ENCODE measurements at places on chromosomes 16 and 17. TPM values are rescaled to one million over a fixed set of nuclear protein-coding genes. Genes with fewer than 3 reads are reported as not detected.

Gene CDC27
- 45.9 TPM for total RNA-seq

Gene ITGAE
- total RNA-seq, result 40.5 TPM

Gene MVP
- 133 TPM for total RNA-seq

DNA sequence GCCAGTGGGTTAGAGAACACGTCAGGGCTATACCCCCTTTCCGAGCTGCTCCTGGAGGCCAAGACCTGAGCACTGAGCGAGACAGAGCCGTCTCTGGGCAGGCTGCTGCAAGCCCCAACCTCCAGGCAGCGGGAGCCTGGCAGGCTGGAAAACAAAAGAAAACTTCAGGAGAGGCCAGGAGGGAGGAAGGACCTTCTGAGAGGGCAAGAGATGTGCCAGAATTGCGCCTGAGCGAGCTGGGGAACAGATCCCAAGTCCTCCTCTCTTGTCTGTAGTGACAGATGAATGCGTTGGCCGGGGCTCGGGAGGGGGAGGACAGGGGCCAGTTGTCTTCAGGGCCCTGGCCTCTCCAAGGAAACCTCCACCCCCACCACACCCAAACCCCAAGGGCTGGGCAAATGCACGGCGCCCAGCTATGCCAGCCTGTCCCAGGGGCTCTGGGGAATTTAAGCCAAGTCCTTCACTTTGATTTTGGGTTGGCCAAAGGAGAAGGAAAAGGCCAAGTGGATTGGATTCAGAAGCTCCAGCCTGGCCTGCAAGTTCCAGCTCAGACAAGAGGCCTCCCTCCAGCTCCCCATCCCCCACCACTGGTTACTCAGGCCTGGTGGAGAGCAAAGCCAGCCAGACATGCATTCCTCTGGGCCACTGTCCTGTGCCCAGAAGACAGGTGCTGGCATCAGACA is 18.1 kb downstream of the SDK2 start:
- DNase-seq, result no peak

- no peak for DNase-seq
Measured at GRCh38 chr16:74951206-74951605, 33.7 kb downstream of the WDR59 start.

Gene SLC38A8
- not detected for total RNA-seq

Gene HS3ST2
- not detected for total RNA-seq

GRCh38 chr17:41322094-41322902 is 6.8 kb upstream of the KRTAP17-1 start:
- no peak for DNase-seq

DNA sequence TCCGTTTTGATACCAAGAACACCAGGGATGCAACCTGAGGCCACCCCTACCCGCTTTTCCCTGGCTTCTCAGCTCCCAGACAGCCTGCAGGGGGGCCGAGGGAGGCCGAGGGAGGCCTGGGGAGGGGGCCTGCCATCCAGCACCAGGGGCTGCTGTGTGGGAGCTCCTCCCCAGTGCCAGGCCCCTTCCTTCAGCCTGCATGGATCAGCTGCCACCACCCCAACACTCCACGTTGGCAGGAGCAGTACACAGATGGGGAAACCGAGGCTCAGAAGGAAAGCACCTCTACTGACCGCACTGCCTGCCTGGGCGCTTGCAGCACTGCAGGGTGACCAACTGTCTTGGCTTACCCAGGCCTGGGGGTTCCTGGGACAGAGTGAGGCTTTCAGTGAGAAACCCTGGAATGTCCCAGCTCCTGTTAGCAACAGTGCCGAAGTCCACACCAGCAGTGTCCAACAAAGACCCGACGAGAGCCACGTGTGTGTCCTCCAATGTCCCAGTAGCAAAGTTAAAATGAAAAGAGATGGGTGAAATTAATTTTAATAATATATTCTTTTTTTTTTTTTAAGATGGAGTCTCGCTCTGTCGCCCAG is 5.3 kb upstream of the OSGIN1 start:
- DNase-seq, result no peak

DNA sequence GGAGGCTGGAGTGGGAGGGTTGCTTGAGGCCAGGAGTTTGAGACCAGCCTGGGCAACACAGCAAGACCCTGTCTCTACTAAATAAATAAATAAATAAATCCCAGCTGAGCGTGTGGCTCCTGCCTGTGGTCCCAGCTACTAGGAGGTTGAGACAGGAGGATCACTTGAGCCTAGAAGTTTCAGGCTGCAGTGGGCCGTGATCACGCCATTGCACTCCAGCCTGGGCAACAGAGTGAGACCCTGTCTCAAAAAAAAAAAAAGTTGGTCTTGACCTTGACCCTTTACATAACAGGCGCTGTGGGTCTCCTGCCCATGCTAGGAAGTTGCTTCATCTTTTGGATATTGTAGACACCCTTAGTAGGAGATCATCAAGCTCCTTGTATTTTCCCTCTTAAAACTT is 11.4 kb downstream of the ACSF2 start:
- no peak for DNase-seq
